ENCODE measurements at places on chromosomes 6 and 20.

DNA sequence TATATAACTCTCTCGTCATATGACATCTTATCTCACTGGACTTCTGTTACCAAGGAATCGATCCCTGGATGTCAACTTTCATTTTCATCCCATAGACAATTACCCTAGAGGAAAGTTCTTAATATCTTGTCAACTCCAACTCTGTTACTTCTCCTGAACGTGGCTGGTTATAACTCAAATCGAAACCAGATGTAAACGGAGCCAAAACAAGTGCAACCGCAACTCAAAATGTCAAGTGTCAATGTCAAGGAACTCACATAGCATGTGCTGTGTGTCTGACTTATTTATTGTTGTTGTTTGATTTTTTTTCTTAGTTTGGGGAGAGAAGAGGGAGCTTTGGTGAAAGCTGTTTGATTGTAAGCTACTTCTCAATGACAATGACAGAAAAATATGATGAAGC lies 108.6 kb downstream of the VIP start:
- no peak for DNase-seq

- DNase-seq, result no peak
Measured at GRCh38 chr6:1337791-1338190, 25.9 kb downstream of the FOXQ1 start.

- no peak for DNase-seq
Measured at GRCh38 chr6:51535327-51535726, 552.1 kb downstream of the PKHD1 start.

GRCh38 chr6:40852779-40853373 lies 186.1 kb downstream of the UNC5CL start:
- no peak for DNase-seq

DNA sequence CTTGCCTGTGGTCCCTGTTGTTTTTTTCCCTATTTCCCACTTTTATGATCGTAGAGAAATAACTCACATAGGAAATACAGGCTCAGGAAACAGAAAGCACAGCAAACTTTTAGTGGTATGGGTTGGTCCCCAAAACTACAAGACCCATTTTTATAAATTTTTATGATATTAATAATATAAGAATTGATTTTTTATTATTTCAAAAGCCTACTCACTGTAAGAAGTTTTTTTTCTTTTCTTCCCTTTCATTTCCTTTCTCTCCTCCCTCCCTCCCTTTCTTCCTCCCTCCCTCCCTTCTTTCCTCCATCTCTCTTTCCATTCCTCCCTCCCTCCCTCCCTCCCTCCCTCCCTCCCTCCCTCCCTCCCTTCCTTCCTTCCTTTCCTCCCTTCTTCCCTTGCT lies 141.5 kb downstream of the ZDHHC14 start:
- DNase-seq, result no peak

DNA sequence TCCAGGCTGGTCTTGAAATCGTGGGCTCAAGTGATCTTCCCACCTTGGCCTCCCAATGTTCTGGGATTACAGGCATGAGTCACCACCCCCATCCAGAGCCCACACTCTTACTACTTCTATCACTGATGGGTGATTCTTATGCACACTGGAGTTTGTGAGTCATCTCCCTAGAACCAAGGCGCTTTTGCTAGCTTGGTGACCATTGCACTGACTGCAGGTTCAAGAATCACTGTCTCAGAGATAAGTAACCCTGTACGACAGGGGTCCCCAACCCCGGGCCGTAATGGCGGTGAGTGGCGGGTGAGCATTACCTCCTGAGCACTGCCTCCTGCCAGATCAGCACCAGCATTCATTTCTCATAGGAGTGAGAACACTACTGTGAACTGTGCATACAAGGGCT lies 118.8 kb downstream of the MAP3K7 start:
- DNase-seq, result no peak

DNA sequence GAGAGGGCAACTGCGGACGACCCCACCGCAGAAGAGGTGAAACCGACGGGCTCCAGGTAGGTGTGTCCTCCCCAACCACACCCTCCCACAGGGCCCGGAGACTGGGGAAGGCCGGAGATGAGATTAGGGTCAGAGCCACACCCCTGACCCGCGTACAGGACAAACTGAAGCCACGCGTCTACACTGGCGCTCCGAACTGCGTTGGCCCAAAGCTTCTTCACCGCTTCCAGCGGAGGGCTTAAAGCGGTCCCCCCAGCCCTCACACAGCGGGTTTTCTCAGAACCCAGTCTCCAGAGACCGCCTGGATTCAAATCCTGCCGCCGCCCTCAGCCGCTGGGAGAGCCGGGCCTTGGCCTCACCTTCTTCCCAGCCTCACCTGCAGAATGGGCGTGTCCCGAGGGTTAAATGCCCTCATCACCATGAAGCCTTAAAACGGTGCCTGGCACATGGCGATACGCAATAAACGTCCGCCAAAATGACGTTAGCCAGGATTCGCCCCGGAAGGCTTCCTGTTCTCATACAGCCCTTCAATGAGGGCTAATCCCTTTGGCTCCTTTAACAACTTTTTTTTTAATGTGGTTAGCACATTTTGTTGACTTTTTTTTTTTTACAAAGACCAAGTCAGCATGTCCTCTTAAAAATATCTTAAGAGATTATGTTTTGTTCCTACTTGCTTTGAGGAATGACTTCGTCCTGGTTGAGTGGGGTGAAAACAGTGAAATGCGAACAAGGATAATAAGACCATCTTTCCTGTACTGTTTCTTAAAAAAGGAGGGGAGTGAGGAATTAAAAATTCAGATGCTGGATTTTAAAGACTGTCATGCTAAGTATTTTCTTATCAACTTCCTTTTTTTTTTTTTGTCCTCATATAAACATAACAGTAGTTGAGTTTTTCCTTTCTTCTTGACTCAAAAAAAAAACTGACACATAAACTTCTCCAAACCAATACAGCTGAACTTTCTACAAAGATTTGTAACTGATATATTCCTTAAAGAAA lies 15.1 kb upstream of the ZNF217 start:
- DNase-seq, result no peak

DNA sequence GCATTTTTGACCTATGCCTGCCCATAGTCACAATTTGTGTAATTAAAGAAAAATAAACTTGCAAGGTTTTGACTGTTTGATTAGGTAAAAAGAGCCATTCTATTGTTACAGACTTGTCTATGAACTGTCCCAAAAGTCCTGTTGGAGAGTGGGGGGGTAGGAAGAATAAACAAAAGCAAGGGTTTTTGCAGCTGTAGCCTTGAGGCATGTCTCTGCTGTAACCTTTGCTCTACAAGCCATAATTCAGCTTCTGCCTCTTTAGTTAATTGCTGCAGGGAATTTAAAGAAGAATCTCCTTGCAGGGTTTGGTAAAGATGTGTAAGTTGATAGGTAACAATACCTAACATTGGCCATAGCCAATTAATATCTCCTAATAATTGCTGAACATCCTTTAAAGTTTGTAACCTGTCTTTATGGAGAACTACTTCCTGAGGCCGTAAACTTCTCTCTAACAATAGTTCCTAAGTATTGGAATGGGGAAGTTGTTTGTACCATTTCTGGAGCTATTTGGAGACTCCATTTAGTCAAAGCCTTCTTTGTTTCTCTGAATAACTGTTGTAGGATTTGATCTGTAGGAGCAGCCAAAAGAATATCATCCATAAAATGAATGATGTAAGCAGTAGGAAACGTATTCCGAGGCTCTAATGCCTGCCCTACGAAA lies 7.9 kb upstream of the ABHD12 start:
- DNase-seq, result no peak

GRCh38 chr6:87870556-87870955 lies 168.5 kb upstream of the AKIRIN2 start:
- DNase-seq, result no peak

DNA sequence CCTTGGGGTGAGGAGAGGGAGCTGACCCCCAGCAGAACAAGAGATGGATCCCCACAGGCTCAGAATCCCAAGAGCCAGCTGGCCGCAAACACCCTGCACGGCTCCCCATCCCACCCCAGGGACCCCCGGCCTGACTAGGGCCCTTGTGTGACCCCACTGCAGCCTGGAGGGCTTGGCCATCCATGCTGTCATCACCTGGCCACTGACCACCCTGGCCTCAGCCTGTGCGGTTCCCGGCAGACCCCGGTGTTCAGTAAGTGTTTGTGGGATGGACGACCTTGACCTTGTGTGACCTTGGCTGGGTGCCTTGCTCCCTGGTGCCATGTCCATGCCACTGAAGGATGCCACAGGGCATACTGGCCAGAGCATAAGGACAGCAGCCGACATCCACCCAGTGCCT lies 328.3 kb downstream of the TAF4 start:
- DNase-seq, result no peak

GRCh38 chr6:79072640-79073181 lies 5.3 kb downstream of the PHIP start:
- DNase-seq, result no peak

DNA sequence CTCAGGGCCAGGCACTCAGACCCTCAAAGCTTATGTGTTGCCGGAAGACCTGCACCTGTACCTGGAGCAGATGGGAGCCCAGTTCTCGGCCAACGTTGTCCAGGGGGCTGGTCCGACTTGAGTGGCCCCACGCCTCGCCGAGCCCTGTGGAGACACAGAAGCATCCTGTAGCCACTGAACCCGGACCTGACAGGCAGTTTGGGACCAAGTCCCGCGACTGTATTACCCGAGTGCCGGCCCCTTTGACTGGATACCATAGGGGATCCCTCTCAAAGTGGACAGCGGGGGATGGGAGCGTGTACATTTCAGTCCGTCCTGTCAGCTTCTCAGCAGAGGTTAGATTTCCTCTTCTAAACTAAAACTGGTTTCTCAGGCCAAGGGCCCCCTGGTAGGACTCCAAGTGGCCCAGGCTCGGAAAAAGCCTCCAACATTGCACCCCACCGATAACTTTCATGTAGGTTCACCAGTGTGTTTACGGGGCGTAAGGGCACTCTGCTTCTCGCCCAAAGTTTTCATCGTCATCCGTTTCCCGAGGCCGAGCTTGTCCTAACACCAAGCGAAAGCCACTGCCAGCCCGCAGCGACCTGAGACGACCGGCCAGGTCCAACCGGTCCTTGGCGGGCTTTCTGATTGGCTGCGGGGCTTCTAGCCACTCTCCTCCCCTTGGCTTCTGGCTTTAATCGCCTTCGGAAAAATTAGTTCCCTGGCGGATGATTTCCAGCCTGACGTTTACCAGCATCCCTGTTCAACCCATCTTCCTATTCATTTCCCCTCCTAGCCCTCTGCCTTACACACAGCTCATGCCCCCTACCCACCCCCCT lies 10.8 kb downstream of the SIM1 start:
- no peak for DNase-seq

- DNase-seq, result no peak
Measured at GRCh38 chr20:46903937-46904336, 9.3 kb downstream of the EYA2 start.

GRCh38 chr20:50409495-50409894 lies 100.7 kb upstream of the PTPN1 start:
- no peak for DNase-seq

GRCh38 chr20:50133041-50133440 lies 20.1 kb upstream of the UBE2V1 start:
- DNase-seq, result no peak

GRCh38 chr6:79862711-79863110 lies 84.6 kb downstream of the ELOVL4 start:
- DNase-seq, result no peak

DNA sequence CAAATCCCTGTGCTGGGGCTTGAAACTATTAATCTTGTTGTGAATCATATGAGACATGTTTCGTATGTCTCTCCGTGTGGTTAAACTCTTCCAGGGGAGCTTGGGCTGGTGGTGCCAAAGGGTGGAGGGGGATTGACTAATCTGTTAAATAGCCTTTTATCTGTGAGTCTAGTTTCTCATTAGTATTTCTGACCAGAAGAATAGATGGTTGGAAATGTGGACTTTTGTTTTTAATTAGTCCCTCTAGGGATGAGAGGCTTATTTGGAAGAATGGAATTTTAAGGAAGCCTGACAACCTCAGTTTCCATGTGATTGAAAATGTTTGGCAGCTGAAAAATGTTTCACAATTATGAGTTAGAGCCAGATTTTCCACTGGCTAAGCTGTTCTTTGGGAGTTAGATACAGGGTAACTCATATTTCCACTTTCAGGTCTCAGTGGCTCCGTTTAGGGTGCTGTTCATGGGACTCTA lies 117.3 kb downstream of the BCKDHB start:
- no peak for DNase-seq

DNA sequence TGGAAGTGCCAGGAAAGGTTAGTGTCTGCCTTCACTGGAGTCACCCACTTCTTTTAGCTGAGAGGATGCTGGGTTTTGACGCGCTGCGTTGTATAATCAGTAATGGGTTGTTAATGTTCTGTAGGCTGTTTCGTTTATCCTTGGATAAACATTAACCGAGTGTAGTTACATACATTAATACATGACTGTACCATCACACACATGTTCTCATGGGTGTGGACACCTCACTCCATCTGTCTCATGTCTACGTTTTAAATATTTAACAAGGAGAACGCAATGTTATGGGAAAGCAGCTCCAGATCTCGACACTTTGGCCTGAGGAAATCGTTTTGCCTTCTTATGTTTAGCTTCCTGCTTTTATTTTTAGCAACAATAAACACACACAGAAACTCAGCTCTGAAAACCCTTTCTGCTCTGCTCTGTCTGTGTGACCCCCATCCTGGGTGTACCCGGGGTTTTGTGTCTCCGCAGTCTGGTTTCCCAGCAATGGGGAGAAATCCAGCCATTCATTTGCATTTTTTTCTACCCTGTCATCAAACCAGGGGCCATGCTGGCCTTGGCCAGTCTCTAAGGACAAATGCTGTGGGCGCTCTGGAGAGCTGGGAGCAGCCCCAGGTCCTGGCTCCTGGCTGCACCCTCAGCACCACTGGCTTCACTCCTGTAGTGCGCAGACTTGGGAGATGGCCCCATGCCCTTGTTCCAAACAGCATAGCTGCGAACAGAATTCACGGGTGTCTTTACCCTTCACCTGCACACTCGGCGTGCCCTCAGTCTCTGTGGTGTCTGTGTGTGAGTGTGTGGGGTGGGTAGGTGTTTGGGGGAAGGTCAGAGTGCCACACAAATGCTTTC lies 110.8 kb downstream of the ERMARD start:
- DNase-seq, result no peak

DNA sequence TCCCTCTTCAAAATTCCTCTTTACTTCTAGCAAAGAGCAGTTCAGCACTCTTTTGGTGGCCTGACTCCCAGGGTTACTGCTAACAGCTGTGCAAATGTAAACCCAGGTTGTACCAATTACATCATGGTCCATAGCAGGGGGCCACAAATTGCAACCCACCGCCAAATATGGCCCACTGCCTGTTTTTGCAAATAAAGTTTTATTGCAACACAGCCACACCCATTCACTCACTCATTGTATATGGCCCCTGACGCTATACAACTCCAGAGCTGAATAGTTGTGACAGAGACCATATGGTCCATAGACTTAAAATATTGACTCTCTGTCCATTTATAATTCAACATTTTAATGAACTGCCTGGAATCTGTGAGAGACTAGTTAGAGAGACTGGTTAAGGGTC lies 233.4 kb downstream of the NFATC2 start:
- DNase-seq, result no peak

GRCh38 chr6:34633785-34634184 lies 62.8 kb downstream of the ILRUN start:
- DNase-seq, result no peak

DNA sequence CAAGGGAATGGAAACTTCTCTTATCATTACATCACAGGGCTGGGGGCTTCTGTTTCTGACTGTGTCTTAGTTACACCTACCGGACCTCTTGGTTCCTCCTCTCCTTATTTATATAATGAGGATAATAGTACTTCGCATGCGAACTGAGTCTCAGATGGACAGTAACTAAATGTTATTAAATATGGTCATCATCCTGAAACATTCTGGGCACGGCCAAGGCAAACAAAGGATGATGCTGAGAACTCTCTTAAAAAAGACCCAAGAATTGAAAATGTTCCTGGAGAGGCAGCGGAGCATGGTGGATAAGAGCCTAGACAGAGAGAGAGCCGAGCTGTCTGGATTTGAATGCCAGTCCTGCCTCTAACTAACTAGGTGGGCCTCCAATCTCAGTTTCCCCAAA lies 119.8 kb upstream of the SASH1 start:
- no peak for DNase-seq

- no peak for DNase-seq
Measured at GRCh38 chr20:57308451-57309271, 20.9 kb upstream of the SPO11 start.
